ENCODE measurements at places on chromosomes 16 and 17.

DNA sequence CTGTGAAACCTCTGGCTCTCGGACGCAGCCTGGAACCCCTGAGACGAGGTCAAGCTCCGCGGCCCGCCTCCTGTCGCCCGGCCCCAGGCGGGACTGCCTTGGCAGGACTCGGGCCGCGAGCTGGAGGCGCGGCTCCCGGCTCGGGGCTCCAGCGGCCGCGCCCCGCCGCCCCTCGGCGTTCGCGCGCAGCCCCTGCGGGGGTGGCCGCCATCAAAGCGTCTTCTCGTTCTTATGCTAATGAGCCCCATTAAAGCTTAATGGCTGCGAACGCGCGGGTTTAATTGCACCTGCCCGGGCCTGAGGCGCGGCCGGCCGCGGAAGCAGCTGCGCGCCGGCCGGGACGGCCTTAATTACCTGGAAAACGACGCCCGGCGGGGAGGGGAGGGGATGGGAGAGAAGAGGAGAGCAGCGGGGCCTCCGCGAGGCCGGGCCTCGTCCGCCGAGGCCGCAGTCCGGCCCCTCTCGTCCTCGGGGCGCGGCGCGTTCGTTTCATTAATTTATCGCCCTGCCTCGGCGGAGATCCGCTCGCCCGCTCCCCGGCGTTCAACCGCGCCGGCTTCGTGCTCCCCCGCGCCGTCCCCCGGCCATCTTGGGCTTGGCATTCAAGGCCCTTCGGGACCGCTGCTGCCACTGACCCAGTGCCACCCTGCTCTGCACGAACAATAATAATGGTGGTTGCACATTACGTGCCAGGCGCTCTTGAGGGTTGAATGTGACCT lies 19.2 kb downstream of the RAI1 start:
- DNase-seq, result no peak

DNA sequence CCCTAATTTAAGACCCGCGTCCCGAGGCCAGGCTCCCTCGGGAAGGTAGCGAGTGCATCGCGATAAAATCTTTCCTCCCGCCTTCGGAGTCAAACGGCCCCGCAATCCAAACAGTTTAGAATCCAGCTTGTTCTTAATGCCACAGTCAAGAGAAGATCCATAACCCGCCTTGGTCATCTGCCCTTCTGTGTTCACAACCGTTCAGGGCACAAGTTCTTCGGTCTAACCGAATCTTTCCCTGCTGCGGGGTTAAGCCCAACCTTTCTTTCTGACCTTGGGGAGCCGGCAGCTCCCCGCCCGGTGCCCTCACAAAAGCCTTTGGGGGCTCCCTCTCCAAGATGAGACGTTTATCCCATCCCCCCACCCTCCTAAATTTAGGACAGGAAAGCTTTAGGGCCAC lies 30.3 kb downstream of the CPSF4L start:
- no peak for DNase-seq

DNA sequence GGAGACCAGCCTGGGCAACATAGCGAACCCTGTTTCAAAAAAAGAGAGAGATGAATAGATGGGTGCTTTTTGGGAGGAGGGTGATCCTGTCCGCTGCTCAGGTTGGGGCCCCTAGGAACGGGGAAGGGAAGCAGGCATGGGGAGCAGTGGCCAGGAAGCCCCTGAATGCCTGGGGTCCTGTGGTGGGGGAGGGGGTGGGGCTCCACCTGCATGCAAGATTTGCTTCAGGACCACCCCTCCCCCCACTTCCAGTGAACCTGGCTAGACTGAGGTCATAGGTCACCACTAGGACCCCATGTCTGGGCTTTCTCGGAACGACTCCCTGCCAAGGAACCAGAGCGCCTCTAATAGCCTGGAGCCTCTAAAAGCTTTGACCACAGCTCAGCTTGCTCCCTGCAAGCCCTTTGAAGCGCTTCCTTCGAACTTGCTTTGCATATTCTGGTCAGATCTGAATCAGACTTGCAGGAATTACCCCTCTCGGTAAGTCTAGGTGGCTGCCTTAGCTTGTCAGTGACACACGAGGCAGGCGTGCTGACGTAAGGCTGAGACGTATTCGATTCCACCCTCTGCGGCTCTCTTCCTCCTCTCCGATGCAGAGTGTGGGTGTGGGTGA lies 3.7 kb downstream of the SOCS3 start:
- DNase-seq, result no peak

DNA sequence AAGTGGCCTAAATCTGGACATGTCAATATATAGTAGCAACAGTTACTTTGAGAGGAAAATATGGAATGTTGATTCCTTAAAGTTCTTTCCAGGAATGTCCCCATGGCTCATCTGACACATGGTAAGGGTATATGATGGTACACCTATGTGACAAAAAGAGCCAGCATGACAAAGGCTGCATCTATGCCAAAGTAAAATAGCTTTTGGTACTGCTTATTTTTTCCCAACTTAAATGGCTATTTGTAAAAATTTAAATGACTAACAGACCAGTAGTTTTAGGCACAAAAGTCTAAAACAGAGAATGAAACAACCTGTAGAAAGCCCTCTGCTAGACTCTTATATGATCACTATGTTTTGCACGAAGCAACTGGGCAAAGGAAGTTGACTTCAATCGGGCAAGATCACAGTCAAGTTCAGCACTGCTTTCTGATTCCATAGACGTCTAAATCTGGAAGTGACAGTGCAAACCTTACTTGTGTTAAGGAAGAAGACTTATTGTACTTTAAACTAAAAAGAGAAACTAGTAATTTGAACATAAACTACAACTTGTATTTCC lies 135.1 kb downstream of the SKAP1 start:
- DNase-seq, result no peak

DNA sequence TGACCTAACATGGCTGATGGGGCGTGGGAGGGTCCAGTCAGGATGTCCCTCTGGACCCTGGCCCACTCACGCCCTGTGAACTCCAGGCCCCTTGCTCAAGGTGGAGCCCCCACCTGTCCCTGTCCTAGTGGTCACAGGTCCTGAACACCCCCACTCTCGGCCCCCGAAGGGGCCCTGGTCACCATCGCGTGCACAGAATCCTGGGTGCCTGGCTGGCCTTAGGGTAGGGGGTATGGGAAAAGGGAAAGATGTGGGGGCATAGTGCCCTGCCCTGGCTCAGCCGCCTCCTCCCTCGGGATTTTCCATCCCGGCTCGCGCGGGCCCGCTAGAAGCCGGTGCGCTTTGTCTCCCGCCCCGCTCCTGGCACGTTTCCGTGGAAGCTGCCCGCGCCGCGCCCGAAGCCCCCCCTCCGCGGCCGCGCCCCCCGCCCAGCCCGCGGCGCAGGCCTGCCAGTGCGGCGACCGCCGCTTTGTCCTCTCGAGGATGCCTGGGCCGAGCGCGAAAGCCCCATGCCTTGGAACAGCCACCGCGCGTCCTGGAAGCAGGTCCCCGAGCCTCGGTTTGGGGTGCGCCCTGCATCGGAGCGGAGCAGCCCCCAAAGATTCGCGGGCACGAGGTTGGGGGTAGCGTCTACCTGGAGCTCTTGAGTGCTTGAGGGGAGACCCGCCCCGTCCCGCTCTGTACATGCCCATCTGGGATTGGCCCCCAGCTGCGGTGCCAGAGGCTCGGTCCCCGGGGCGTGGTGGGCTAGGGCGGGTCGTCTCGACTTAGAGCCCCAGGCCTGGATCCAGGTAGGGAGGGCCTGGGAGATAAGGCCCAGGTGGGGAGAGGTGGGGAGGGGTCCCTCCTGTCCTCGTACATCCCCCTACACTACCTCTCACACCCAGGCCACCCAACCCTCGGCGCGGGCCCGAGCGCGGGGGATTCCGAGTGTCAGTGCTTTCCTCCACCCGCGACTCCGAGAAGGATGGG lies 1.3 kb downstream of the SMPD3 start:
- DNase-seq, result no peak

DNA sequence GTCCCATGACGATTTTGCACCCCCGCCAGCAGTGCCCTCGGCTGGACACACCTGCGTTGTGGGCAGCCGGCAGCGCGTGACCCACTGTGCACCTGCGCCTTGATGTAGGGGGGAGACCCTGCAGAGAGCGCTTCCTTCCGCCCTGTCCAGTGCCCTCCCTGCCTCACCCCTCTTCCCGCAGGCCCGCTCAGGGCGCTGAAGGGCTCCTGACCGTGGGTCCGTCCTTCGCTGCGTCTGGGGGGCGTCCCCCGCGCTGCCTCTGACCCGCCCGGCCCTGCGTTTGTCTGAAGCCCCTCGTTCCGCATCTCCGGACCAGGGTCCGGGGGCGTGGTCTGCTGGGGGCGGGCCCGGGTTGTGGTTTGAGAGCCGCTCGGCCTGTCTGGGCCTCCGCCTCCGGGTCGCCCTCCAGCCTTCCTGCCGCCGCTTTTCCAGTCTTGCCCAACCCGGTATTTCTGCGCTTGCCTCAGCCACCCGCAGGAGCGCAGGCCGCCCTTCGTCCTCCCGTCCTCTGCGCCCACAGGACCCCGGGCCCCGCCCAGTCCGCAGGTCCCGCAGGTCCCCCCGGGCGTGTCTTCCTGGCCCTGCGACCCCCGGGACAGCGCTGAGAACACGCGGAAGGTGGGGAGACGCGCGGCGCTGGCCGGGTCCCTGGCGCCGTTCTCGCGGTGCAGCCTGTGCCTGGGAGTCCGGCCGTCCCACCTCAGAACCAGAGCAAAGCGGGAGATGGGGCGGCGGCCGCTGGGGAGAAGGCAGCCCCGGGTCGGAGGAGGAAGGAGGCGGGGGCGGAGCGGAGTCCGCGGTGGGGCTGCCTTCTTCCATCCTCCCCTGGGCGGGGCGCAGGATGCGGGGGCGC lies 4.0 kb upstream of the IL17C start:
- no peak for DNase-seq

- no peak for DNase-seq
These were observed 12.6 kb upstream of the SNN start for GRCh38 chr16:11655655-11656054.

GRCh38 chr16:54538276-54538675 lies 251.7 kb upstream of the IRX3 start:
- no peak for DNase-seq
